Caco-2 (cell line): ENCODE measurements at places on chromosomes 6 and 20. TPM values are rescaled to one million over a fixed set of nuclear protein-coding genes. Genes with fewer than 3 reads are reported as not detected.

DNA sequence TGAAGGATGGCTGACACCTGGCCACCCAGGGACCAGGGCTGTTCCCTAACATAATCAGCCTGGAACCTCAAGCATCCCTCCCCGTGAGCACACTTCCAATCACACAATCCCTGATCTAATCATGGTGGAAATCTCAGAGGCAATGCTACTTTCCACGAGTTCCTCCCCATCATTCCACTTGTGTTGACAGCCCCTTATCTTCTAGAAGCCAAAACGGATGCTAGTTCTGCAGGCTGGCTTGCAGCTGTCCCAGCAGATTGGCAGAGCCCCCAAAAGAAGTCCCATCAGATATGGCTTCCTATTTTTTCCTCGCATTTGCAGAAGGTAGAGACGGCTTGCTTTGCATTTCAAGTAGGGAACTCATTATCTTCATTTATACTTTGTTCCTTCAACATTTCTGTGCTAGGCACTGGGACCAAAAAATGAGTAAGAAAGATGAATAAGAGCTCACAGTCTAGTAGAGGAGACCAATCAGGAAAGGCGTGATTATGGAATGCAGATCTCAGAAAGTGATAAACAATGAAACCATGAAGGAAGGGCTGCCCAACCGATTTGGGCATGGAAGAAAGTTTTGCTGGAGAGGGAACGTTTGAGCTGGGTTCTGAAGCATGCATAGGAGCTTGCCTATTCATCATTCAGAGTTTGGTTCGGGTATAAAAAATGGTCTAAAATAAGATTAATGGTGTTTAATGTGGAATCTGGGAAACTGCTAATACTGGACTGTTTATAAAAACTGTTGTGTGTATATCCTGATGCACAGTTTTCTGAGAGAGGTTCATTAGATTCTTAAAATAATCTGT lies 44.6 kb upstream of the TBC1D7 start:
- no peak for DNase-seq

GRCh38 chr6:44020148-44020547 lies 107.1 kb downstream of the MRPL14 start:
- no peak for DNase-seq

- DNase-seq = no peak
Observed at GRCh38 chr6:153976921-153977693, 61.9 kb upstream of the OPRM1 start.

GRCh38 chr6:167564416-167565250 lies 239.7 kb downstream of the TTLL2 start:
- DNase-seq = no peak

HSPA12B gene
- not detected in 2 replicates for total RNA-seq

PPIL1 gene
- 57.7 and 61.2 TPM in 2 replicates for total RNA-seq
